ENCODE measurements at places on chromosomes 12 and 14. TPM values are rescaled to one million over a fixed set of nuclear protein-coding genes. Genes with fewer than 3 reads are reported as not detected.

Gene CCDC38
- 0.07 TPM for polyA plus RNA-seq

DNA sequence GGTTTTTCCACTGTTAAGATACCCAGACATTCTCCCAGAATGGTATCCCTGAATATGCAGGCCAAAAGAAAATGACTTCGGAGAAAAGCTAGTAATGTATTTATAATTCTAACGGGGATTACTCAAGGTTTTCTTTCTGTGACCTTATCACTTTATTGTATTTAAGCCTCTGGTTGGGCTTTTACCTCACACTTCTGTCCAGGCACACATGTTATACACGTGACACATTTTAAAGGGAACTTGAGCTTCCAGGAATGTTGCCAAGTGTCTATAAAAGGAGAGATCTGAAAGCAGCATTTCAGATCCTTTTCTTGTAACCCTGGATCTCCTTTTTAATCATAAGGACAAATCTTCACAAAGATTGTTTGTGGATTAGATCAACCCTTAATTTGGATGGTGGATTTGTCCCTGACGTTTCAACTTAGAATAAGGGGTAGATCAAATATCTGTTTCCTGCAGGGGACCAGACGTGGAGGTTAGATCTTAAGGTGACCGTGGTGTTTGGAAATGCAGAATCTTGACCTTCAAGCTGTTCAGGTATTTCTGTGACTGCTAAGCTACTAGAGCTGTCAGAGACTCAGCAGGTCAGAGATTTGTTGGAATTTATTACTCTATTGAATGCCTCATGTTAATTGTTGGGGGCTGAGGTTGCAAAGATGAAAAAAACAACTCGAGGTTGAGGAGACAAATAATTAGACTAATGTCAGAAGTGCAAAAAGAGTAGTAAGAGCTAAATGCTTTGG, 1.5 kb downstream of the CIPC start:
- peaks cover 5% of the 10 kb centered on the region for H3K36me3 ChIP-seq
- peaks cover 14% of the 10 kb centered on the region for H3K4me1 ChIP-seq
- H3K4me3 ChIP-seq: no peak overlapping the region
- no peak overlapping the region for H3K27ac ChIP-seq
- no peak for DNase-seq
- no peaks in the 10 kb centered on the region for H3K27me3 ChIP-seq

Gene OVCH1
- 0.09 TPM for polyA plus RNA-seq

DNA sequence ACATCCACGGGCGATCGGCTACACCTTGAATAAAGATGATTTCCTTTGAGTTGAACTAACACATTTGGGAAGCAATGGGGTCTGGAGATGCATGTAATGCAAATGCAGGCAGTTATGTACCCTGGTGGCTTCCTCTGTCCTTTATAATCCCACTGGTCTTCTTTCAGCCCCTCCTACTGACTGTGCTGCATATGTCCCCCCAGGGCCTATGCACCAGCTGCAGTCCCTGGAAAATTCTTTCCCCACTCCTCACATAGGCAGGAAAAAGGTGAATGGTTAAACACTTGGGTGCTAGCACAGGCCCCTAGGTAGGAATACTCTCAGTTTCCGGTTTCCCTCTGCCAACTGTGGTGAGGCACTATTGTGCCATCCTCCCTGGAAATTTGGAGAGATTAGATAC, 294.8 kb upstream of the SOX5 start:
- no peak overlapping the region for H3K4me3 ChIP-seq
- H3K27ac ChIP-seq: no peak overlapping the region
- H3K36me3 ChIP-seq: no peaks in the 10 kb centered on the region
- DNase-seq: no peak
- no peaks in the 10 kb centered on the region for H3K27me3 ChIP-seq

Gene SLCO1B1
- polyA plus RNA-seq: not detected

- no peaks in the 10 kb centered on the region for H3K36me3 ChIP-seq
- no peaks in the 10 kb centered on the region for H3K27me3 ChIP-seq
- no peak for DNase-seq
- H3K27ac ChIP-seq: no peak overlapping the region
- peaks cover 4% of the 10 kb centered on the region for H3K4me1 ChIP-seq
Measured at GRCh38 chr14:96088074-96088473, 48.9 kb downstream of the C14orf132 start.

DNA sequence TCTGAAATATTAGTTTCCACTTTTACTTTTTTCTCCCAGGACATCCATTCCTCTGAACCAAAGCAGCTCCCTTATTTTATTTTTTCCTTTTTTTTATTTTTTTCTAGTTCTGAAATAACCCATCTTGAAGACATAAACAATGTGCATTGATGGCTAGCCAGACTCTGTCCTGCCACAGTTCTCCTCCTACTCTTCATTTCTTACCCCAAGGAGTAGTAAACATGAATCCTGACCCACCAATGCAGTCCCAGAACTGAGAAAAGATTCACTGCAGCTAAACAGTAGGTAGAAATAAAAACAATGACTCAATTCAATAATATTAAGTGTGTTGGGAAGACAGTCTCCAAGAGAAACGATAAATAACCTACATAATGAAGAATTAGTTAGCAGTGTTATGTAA, 65.7 kb upstream of the NOVA1 start:
- H3K27ac ChIP-seq: no peak overlapping the region
- H3K27me3 ChIP-seq: no peaks in the 10 kb centered on the region
- DNase-seq: no peak
- no peaks in the 10 kb centered on the region for H3K4me1 ChIP-seq

GRCh38 chr12:73445658-73446324, 1091.8 kb upstream of the ATXN7L3B start:
- no peaks in the 10 kb centered on the region for H3K4me1 ChIP-seq
- no peak for DNase-seq
- H3K27ac ChIP-seq: no peak overlapping the region
- no peak overlapping the region for H3K4me3 ChIP-seq
- H3K36me3 ChIP-seq: no peaks in the 10 kb centered on the region

DNA sequence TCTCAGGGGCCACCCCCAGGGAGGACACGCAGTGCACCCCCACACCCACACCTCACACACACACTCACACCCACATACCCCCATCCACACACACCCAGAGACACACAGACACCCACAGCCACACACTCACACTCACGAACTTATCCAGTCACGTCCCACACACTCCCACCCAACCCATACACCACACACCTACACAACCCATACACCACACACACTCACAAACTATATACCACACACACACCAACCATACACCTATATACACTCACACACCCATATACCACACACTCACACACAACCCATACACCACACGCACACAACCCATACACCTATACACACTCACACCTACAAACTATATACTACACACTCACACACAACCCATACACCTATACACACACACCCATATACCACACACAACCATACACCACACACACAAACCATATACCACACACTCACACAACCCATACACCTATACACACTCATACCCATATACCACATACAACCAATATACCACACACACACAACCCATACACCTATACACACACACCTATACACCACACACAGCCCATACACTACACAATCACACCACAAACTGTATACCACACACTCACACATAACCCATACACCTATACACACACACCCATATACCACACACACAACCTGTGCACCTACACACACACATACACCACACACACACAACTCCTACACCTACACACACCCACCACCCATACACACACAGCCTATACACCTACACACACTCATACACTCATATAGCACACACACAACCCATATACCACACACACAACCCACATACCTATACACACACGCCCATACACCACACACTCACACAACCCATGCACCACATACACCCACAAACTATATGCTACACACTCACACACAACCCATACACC, 42.7 kb downstream of the TMEM121 start:
- no peaks in the 10 kb centered on the region for H3K27me3 ChIP-seq
- peak overlapping the region; percentile 43 for H3K27ac ChIP-seq
- H3K4me3 ChIP-seq: no peak overlapping the region

GRCh38 chr14:65776193-65776852, 363.8 kb downstream of the FUT8 start:
- DNase-seq: no peak
- no peaks in the 10 kb centered on the region for H3K4me1 ChIP-seq
- H3K27ac ChIP-seq: no peak overlapping the region
- no peaks in the 10 kb centered on the region for H3K27me3 ChIP-seq
- H3K36me3 ChIP-seq: no peaks in the 10 kb centered on the region

Gene TAS2R31
- 0.75 TPM for polyA plus RNA-seq

GRCh38 chr14:71339650-71340415, 432.6 kb downstream of the PCNX1 start:
- no peak overlapping the region for H3K27ac ChIP-seq
- H3K4me3 ChIP-seq: no peak overlapping the region
- no peak for DNase-seq

DNA sequence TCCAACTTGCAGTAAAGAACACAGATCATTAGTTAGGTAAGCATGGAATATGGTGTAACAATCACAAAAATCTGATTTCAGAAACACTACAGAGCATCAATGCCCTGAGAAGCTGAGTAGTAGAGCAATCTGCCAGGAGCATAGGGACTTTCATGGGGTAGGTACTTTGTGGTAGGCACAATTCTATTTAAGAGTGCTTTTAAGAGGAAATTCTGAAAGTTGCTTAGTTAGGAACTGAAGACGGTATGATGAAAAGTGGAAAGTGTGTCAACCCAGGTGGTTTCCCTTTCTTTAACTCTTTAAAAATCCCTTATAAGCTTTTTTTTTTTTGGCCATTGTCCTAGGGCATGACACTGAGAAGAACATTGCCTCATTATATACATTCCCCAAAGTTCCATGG, 535.7 kb upstream of the FBXO33 start:
- DNase-seq: no peak
- no peak overlapping the region for H3K27ac ChIP-seq
- H3K4me3 ChIP-seq: no peak overlapping the region
- no peaks in the 10 kb centered on the region for H3K36me3 ChIP-seq
- no peaks in the 10 kb centered on the region for H3K27me3 ChIP-seq

Gene LUM
- 63.5 TPM for polyA plus RNA-seq

DNA sequence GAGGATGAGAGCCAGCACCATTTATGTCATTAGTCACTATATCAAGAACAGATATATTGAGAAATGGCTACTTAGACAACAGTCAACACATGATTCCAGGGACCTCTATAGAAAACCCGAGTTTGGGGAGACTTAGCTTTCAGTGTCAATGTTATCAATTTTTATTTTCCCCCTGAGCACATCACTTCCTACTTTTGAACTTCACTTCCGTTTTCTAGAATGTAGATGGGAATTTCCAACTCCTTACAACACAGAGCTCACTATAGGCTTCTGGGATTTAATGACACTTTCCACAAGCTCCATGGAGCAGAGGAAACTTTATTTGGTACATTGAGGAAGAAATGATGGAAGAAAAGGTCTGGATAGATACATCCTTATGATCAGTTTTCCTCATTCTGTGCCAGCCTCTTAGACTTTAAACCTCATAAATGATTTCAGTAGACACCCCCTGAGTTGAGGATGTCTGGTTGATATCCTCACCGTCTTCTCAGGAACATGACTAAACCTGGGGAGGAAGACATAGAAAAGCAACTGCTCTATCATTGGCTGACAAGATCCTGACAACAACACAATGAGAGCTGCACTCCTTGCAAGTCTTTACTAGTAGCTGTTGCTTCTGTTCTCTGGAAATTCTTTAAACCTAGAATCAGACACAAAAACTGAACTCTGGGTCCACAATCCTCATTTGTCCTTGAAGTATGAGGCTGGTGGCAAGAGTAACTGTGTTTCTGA, 449.4 kb upstream of the OR4E1 start:
- H3K4me3 ChIP-seq: peak overlapping the region; percentile 36
- H3K27ac ChIP-seq: peak overlapping the region; percentile 95
- no peaks in the 10 kb centered on the region for H3K36me3 ChIP-seq
- peaks cover 4% of the 10 kb centered on the region for H3K4me1 ChIP-seq

GRCh38 chr12:38332814-38333213, 16.2 kb downstream of the ALG10B start:
- no peak for DNase-seq
- no peaks in the 10 kb centered on the region for H3K4me1 ChIP-seq
- H3K4me3 ChIP-seq: no peak overlapping the region
- H3K27me3 ChIP-seq: no peaks in the 10 kb centered on the region
- no peaks in the 10 kb centered on the region for H3K36me3 ChIP-seq

DNA sequence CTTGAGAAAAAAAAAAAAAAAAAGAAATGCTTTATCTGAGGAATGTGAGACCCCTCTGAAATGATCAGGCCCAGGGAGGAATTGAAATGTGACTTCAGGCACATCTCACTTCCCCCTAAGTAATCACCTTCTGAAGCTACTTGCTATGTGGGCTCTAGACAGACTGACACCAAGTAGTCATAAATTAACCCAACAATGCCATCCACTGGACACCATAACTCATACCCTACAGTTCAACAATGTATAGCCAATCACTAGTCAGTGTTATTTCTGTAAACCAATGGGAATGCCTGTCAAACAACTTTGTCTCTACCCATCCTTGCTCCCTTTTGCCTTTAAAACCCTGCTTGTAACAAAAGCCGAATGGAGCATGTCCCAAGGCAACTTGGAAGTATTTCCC, 182.7 kb upstream of the TMPO start:
- no peaks in the 10 kb centered on the region for H3K4me1 ChIP-seq
- H3K27ac ChIP-seq: no peak overlapping the region
- DNase-seq: no peak
- H3K27me3 ChIP-seq: no peaks in the 10 kb centered on the region
- H3K36me3 ChIP-seq: no peaks in the 10 kb centered on the region
- H3K4me3 ChIP-seq: no peak overlapping the region

Gene ABCC9
- polyA plus RNA-seq: 1.5 TPM

Gene BEGAIN
- 1.0 TPM for polyA plus RNA-seq

Gene PLA2G1B
- 1.5 TPM for polyA plus RNA-seq

GRCh38 chr12:130932061-130932930, 21.4 kb upstream of the ADGRD1 start:
- H3K4me1 ChIP-seq: no peaks in the 10 kb centered on the region
- no peak overlapping the region for H3K27ac ChIP-seq
- no peaks in the 10 kb centered on the region for H3K36me3 ChIP-seq
- H3K27me3 ChIP-seq: peaks cover 4% of the 10 kb centered on the region

- H3K27ac ChIP-seq: no peak overlapping the region
- H3K4me1 ChIP-seq: no peaks in the 10 kb centered on the region
- no peaks in the 10 kb centered on the region for H3K36me3 ChIP-seq
- H3K27me3 ChIP-seq: no peaks in the 10 kb centered on the region
Measured at GRCh38 chr14:47278233-47278842, 397.1 kb downstream of the MDGA2 start.

DNA sequence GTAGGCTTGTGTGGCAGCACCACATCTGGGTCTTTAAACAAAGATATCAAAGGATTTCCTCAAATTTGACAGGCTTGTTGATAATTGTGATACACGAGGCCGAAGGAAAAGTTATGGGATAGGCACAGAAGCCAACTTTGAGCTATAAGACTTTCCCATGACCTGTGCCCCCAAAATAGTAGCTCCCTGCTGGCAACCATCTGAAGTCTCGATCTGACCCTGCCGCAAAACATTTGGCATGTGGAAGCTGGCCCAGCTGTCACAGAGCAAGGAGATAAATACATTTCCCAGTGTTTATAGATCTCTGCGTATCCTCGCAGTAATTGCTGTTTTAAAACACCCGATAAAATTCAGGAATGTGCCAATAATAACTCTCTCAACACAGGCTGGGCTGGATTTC, 26.4 kb upstream of the RGS6 start:
- peaks cover 2% of the 10 kb centered on the region for H3K27me3 ChIP-seq
- DNase-seq: no peak
- no peak overlapping the region for H3K27ac ChIP-seq
- H3K4me1 ChIP-seq: no peaks in the 10 kb centered on the region
- no peaks in the 10 kb centered on the region for H3K36me3 ChIP-seq

Gene EPYC
- polyA plus RNA-seq: 0.25 TPM

Gene ENO2
- polyA plus RNA-seq: 29.3 TPM

Data from thymus (tissue), 14 donors.